Activated CD8-positive, alpha-beta memory T cell treated with anti-CD3 and anti-CD28 coated beads for 4 hours (primary cell): ENCODE measurements at places on chromosomes 11 and 22.

DNA sequence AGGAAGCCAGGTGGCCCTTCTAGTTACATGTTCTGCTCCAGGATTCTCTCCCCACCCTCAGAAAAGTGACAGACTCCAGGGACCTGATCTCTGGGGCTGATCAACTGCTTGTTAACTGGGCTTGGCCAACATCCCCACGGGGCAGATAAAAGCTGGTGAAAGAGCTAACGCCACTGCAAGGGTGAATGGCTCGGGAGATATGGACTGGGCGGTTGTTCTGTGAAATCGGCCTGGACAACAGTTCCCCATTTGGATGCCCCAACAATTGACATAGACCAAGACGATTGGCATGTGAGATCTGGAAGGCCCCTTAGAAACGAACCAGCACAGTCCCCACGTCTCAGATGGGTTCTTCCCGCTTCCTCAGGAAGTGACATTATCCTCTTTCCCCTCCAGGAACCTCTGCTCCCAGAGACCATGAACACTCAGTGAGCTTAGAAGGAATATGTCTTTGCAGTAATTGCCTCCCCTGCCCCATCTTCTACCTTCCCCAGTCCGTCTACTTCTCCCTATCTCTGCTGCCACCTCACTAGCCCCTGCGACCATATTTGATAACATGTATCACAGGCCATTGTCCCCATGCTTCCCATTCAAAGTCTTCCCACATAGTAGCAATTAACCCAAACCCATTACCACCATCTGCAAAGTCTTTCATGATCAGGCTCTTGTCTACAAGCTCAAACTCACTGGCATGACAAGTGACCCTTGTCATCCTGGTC, 5.6 kb upstream of the PRG2 start:
- DNase-seq = no peak

- DNase-seq = no peak
Measured at GRCh38 chr11:65634905-65635731, 2.8 kb upstream of the SIPA1 start.

GRCh38 chr11:83044958-83045712, 26.6 kb downstream of the RAB30 start:
- DNase-seq = no peak

GRCh38 chr11:64990222-64990923, 6.4 kb downstream of the BATF2 start:
- no peak for DNase-seq

DNA sequence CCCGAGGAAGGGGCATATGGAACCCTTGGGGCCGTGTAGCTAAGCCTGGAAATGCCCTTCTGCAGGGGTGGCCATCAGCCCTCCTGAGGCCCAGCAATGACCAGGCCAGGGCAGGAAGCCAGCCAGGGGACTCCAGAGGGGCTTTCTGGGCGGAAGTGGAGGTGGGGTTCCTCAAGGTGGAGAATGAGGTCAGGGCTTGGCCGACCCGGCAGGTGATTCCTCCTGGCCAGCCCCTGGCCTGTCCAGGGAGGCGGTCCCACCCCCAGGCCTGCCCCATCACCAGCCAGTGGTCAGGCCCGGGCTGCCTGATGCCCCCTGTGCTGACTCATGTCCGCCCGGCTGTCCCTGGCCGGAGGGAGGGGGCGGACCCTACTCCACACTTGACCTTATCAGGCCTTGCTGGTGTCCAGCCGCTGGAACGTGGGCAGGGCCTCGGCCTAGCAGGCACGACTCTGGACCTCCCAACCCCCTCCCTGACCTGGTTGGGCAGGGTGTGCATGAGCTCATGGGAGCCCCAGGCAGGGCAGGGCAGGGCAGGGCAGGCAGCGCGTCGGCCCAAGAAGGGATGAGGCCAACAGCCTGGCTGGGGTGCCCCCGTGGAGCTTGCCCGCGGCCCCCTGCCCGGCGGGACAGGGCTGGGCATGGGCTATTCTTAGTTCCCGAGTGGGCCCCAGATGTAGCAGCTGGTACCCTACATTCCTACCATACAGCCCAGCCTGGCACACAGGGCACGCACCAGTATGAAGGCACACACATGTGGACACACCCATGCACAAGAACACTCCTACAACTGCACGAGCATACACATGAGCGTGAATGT, 35.9 kb downstream of the RPL3 start:
- no peak for DNase-seq

GRCh38 chr11:64415996-64416728, 57.2 kb downstream of the RPS6KA4 start:
- DNase-seq = no peak

DNA sequence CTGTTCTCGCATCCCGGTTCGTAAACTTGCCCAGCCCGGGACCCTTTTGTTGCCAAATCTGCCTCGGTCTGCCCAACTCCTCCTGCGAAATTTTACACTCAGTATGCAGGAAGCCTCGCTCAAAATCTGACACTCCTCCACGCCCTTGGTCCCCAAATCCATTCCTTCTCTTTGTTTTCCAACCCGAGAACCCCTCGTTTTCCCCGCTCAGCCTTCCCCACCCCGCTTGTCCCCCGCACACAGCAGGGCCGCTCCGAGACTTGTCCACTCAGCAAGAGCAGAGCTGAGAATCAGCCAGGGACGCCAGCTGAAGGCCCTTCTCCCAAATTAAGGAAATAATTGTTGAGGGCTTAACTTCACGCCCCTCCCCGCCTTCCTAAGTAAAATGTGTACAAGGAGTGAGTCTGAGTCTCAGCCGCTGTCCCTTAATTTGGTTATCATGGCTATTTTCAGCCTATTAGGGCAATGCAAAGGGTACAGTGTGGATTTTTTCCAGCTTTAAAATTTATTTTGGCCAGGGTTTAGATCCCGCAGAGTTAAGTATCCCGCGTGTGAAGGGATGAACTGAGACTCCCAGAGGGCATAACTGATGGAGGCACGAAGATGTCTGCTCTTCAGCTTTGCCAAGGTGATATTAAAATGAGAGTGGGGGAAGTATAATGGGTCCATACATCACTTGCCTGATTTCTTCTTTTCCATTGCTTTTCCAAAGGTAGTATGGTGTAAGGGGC, 581 bp upstream of the FBXO3 start:
- no peak for DNase-seq

DNA sequence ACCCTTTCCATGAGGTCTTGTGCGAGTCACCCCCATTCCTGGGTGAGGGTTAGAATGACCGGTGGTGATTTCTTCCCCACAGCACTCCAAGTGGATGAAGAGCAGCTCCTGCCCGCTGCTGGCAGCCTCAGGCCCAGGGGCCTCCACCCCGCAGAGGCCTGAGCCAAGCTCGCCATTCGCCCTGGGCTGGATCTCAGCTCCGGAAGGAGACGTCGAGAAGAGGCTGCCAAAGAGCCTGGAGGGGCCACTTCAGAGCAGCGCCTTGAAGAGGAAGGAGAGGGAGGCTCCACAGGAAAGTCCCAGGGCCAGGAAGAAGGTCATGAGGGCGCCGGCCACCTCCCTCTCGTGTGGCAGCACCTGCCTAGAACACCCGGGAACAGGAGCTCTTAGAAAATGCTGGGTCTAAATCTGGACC, 8.4 kb downstream of the SLC29A2 start:
- no peak for DNase-seq

DNA sequence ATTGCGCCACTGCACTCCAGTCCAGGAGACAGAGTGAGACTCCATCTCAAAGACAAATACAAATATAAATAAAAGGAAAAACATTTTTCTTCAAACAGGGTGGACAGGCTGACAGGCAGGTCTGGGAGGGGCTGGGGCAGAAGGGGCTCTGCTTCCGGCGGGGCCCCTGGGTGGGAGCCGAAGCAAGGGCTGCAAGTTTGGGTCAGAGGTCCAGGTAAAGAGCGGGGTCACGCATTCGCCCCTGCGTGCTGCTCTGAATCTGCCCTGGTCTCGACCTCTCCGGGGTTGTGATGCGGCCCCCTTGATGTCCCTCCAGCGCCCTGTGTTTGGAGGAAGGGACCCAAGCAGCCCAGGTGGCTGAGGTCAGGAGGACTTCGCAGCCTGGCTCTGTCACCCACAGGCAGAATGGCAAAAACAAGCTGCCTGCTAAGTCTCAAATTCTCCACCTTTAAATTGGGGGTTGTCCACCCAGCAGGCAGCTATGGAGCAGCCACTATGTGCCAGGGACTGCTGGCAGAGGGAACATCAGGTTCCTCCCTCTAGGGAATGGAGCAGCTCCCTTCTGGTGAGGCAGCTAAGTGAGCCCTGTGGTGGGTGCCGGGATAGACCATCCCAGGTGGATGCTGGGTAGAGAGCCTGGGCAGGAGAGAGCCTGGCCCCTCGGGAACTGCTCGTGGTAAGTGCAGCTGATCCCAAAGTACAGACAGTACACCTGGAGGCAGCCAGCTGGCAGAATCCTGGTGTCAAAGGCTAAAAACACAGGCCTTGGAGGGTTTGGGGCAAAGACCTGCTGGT, 10.3 kb upstream of the PHF21B start:
- no peak for DNase-seq

DNA sequence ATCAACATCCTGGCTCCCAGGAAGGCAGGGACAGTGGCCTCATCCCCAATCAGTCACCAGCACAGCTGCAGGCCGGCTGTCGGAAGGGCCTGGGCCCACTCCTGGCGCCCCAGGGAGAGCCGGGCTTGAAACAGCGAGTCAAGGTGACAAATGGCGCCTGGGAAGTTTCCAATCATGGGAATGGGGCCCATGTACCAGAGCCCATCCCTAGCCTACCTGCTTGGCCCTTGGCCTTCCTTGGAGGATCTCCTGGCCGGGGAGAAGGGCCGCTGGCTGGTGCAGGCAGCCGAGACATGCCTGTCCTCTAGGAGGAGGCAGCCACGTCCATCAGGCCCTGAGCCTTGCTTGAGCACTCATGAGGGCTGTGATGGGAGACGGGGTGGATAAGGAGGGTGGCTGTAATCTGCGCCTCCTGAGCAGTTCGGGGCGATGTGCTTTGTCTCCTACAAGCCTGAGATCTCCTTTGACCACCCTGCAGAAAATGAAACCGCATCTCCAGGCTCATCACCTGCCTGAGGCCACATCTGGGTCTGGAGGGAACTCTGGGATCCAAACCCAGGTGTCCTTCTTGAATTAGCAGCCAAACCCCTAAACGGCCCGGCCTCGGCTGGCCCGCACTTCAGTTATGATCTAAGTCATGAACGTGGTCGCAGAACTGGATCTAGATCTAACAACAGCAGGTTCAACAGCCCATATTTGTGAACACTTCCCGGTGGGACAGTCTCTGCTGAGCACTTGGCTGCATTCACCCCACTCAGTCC, 862.0 kb downstream of the TBC1D22A start:
- DNase-seq = no peak
